ENCODE measurements at places on chromosomes 5 and 9.

- DNase-seq, result no peak
Observed at GRCh38 chr9:84061613-84062193, 81.1 kb downstream of the RMI1 start.

DNA sequence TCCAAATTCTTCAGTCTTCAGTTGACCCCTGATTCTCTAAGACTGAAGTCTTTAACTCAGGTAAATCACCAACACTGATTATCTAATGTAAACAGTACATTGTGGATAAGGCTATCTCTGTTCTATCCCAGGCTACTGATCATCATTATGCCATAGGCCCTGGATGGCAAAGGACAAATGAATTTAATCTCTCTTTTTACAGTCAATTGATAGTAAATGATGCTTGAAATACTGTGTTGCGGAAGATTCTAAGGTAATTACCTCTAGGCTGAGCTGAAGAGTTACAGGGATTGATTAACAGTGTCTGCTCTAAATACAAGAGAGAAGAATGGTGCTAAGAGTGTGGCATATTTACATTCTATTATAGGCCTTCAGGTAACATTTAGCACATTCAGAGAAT is 264.7 kb downstream of the ACTL7B start:
- DNase-seq, result no peak

DNA sequence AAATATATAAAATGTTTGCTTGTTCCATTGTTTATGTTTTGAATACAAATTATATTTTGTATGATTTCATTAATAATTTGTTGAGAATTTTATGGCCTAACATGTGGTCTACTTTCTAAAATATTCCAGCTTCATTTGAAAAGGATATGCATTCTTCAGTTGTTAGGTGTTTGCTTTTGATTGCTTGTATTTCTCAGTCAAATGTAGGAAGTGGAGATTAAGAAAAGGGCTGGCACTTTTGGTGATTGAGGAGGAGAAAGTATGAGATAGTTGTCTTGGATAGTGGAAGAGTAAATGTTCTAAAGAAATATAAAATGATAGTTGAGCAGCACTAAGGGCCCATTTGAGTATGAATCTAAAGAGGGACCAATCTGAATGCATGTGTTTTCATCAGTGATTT is 23.1 kb downstream of the JAK2 start:
- DNase-seq, result no peak

- DNase-seq, result no peak
Observed at GRCh38 chr9:78685471-78685870, 388.5 kb downstream of the PSAT1 start.

DNA sequence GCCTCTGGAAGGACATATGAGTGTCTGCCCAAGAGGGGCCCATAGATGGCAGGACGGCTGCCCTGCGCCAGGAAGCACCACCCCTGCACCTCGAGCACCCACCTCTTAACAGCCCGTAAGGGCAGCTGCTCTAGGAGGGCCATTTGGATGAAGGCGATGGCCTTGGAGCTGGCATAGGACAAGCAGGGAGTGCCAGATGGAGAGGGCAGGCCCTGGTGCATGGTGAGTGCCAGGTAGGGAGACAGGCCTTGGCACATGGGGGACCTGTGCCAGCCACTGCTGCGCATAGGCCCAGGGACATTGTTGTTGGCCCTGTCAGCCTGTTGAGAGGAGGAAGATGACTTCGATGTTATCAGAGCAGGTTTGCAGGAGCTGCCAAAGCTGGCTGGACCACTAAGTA is 134.2 kb downstream of the SLC25A46 start:
- DNase-seq, result no peak

GRCh38 chr5:149549461-149550267 is 1.6 kb downstream of the CSNK1A1 start:
- no peak for DNase-seq

DNA sequence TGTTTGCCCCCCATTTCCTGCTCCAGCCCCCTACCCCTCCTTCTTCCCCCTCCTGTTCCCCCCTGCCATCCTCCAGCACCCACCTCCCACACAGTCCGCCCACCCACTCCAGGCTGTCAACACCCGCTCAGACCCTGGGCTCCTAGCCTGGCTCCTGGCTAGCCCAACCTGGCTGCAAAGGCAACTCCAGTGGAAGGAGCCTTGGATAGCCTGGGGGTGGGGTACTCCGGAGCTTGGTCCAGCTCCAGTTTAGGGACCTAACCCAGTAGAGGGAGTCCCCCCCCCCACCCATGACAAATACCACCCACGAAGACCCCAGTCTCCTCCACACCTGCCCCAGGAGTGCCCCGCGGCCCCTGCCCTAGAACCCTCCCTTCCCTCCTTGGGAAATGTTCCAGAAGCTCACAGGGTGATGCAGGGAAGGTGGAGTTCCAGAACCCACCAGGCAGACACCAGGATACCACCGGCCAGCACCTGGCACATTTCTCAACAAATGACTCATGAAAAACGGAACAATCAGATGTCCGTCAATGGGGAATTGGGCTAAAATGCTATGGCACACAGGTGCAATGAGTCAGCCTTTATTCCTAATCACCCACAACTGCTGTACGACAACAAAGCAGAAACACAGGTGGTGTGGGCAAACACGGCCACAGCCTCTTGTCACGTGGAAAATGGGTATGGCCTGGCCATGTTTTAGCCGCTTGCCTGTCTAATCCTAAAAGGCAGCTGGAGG is 901 bp upstream of the SLC12A7 start:
- no peak for DNase-seq

DNA sequence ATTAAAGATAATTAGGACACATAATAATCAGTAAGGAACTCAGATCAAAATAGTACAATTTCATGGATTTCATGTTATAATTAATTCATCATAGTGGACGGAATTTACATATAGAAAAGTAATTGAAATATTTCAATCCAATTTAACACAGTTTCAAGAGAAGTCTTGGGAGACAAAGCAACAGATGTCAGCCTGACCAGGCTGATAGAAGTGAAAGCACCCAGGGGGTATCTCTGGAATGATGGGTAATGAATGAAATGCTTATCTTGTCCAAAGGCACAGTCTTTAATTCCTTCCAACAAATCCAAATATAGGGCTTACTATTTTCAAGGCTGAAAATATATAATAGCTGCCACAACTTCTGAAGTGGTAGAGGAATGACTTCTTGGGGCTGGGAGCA is 629.3 kb upstream of the RGMB start:
- DNase-seq, result no peak

GRCh38 chr5:133508331-133508730 is 104.0 kb downstream of the FSTL4 start:
- no peak for DNase-seq

DNA sequence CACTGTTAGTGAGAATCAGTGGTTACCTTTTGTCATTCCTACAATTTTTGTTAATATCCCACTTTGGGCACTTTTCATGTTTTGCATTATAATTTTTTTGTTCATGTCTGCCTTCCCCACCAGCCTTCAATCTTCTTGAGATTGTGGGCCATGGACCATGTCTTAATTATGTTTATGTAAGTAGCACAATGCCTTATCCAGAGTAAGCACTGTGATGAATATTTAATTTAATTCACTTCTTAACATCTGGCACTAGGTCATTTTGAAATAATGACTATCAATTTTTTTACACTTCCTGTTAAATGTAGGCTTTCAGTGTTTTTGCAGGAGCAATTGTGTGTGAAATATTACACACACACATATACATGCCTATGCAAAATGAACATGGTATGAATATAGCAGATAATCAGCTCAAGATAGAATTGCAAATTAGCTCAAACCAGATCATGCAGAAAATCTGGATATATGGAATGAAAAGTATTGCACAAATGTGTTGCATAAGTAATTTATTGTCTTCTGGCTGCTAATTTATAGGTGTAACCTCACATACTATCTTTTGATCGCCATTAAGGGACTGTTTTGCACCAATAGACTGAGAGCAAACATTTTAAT is 5.3 kb upstream of the SHOC1 start:
- DNase-seq, result no peak

GRCh38 chr5:137375741-137376526 is 123.2 kb downstream of the SPOCK1 start:
- no peak for DNase-seq

- DNase-seq, result no peak
Observed at GRCh38 chr9:134704498-134704897, 62.9 kb downstream of the COL5A1 start.

DNA sequence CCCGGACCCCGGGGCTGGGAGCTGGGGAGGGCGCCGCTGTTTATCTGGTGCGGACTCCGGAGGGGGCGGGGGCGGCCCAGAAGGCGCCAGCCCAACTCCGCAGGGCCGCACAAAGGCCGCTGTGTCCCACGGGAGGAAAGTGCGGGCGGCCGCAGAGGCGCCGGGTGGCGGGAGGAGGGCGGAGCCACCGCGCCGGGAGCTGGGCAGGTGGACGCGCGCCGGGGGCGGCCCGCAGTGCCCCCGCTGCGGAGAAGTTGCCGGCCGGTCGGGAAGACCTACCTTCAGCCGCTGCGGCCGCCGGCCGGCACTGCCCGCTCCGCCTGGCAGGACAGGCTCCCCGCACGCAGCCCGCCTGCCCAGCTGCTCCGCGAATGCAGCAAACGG is 43.6 kb downstream of the NACC2 start:
- no peak for DNase-seq

DNA sequence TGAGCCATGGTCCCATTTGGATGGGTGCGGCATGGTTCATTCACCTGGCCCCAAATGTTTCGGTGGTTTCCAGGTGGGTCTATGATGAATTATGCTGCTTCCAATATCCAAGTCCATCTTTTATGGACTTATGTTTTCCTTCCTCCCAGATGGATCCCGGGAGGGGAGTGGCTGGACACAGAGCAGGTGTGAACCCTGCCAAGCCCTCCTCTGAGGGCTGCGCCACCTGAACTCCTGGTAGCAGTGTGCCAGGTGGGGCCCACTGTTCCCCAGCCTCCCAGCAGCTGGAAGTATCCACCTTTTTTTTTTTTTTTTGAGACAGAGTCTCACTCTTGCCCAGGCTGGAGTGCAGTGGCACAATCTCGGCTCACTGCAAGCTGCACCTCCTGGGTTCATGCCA is 42.9 kb downstream of the WNK2 start:
- no peak for DNase-seq

GRCh38 chr5:140362875-140363630 is 3.1 kb downstream of the SLC4A9 start:
- no peak for DNase-seq

DNA sequence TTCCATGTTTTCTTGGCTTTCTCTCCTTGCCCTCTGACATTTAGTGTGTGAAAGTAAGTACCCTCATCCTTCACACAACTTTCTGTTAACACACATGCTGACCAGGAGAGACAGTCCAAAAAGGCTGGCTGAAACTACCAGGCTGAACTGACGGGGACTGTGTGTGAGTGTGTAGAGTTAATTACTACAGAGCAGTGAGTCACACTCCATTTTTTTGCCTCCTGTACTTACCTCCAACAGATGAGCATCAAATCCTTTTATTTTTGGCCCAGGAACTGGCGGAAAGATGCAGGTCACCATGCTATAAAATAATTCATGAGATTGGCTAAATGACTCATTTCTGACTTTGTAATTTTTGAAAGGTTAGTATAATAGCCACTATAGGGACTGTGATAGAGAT is 20.2 kb upstream of the AGXT2 start:
- no peak for DNase-seq

DNA sequence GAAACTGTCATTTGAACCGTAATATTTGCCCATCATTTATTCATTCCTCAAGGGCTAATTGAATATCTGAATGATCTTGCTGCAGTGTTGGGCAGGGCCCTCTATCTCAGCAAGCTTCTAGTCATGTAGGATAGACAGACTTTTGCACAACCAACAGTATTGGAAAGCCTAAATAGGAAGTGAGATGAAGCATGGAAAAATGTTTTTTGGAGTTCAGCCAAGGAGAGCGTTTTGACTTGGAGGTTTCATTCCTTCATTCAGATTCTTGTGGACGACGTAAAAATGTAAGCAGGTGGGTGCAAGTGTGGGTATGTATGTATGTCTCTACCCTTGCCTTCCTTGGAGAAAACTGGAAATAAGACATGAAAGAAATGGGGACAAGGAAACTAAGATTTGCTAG is 15.5 kb downstream of the DAPK1 start:
- no peak for DNase-seq

DNA sequence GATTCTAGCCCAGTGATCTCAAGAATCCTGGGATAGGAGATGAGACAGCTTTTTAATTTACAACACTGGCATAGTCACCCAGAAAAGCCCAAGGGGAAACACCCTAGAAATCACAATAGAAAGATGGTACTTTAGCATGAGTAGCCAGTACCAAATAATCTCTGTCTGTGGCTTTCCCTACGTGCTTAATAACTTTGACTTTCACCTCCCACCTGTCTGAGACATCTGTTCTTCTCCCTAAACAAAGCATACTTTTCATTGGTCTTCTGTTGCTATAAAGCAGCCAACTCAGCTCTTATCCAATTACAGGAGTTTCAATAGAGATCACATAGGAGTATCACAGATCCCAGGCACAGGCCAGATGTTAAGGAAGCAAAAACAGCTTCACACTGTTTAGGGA is 10.4 kb downstream of the MARCHF3 start:
- no peak for DNase-seq

- no peak for DNase-seq
Observed at GRCh38 chr5:84259283-84260045, 125.2 kb downstream of the EDIL3 start.

GRCh38 chr5:88867638-88868037 is 15.3 kb downstream of the MEF2C start:
- DNase-seq, result no peak

DNA sequence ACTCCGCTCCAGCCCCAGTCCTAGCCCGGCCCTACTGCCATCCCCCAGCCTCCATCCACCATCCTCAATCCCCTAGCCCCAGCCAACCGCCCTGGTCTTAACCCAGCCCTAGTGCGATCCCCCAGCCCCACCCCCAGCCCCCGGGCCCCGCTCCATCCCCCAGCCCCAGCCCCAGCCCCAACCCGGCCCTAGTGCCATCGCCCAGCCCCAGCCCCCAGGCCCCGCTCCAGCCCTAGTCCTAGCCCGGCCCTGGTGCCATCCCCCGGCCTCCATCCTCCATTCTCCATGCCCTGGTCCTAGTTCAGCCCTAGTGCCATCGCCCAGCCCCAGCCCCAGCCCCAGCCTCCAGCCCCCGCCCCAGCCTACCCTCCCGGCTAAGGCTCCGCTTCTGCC is 398 bp downstream of the TOR1A start:
- no peak for DNase-seq

DNA sequence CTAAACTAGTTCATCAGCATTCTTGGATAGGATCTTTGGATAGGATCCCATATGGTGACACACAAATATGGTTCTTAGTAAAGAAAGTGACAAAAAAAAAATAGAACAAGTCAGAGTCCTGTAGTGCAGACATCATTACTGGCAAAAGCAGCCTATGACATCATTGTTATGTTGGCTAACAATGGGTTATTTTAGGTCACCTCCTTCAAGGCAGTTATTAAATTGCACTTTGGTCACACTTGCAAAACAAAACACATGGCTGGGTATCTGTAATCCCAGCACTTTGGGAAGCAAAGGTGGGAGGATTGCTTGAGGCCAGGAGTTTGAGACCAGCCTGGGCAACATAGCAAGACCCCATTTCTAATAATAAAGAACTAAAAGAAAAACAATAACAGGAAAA is 185.9 kb downstream of the KIAA0825 start:
- DNase-seq, result no peak

- no peak for DNase-seq
Observed at GRCh38 chr5:81212211-81212751, 20.8 kb upstream of the CKMT2 start.
